Activated naive CD4-positive, alpha-beta T cell treated with anti-CD3 and anti-CD28 coated beads for 36 hours (primary cell): ENCODE measurements at places on chromosomes 4 and X.

DNA sequence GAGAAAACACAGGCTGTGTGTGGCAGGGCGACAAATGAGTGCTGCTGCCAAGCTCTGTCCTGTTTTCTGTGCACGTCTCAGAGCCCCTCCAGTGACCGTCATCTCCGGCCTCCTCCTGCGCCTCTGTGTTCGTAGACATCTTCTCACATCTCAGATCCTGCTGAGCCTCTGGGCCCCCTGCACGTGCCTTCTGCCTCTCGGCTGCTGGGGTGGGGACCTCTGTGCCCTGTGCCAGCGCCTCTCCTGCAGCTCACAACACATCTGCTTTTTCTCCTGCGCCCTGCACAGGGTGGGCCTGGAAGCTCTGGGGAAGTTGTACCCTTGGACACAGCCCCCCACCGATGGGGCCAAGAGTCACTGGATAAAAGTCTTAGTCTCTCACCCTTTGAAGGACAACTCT is 2.4 kb upstream of the CTAG2 start:
- DNase-seq: no peak

- no peak for DNase-seq
Observed at GRCh38 chrX:15988661-15989603, 134.3 kb upstream of the AP1S2 start.

GRCh38 chr4:749698-750666 is 44.4 kb downstream of the PCGF3 start:
- DNase-seq: no peak

GRCh38 chr4:170591076-170591475 is 501.3 kb upstream of the AADAT start:
- DNase-seq: no peak

DNA sequence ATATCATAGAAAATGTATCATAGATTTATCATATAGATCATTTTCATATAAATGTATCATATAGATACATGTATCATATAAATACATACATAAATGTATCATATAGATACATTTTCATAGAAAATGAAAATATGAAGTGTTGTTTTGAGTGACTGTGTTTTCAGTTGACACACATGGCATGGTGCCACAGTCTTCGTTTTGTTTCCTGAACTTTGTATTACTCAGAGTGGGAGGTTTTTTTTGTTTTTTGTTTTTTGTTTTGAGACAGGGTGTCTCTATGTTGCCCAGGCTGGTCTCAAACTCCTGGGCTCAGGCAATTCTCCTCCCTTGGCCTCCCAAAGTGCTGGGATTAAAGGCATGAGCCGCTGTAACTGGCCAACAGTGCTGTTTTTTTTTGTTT is 3.9 kb downstream of the RBM10 start:
- peak; percentile 60 for DNase-seq

GRCh38 chrX:121958886-121959285 is 911.5 kb downstream of the GLUD2 start:
- no peak for DNase-seq
